ENCODE measurements at places on chromosomes 5 and 9. TPM values are rescaled to one million over a fixed set of nuclear protein-coding genes. Genes with fewer than 3 reads are reported as not detected.

GPX3 gene
- total RNA-seq = not detected

FREM1 gene
- not detected for total RNA-seq

IL33 gene
- total RNA-seq = not detected

FAM151B gene
- total RNA-seq = not detected

GRAMD2B gene
- total RNA-seq = 8.2 TPM

PPWD1 gene
- 81.5 TPM for total RNA-seq

SAXO1 gene
- 0.03 TPM for total RNA-seq

MSMP gene
- not detected for total RNA-seq

CHSY3 gene
- total RNA-seq = not detected

SH3TC2 gene
- total RNA-seq = not detected

FAM81B gene
- not detected for total RNA-seq

- no peak for DNase-seq
Measured at GRCh38 chr5:96538808-96539250, 105.8 kb upstream of the PCSK1 start.

DNA sequence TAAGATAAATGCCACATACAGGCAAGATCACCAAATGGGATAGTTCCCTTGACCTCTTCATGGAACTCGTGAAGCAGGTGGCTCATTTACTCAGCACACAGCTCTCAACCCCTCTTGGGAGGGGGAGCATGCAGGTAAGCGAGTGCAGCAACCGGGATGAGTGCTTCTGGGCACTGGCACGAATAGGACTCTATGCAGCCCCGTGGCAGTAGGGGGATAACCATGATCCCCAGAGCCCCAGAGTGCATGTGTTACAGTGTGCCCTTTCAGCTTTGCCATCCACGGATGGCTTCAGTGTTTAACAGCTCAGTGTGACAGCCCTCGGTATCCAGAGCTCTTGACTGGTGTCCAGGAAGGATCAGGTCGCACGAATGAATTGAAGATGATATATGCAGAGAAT is 1187.1 kb downstream of the CDH9 start:
- DNase-seq = no peak

GRCh38 chr5:96683392-96683791 is 21.2 kb downstream of the CAST start:
- DNase-seq = no peak

GRCh38 chr9:35743452-35743851 is 5.6 kb downstream of the GBA2 start:
- no peak for DNase-seq

DNA sequence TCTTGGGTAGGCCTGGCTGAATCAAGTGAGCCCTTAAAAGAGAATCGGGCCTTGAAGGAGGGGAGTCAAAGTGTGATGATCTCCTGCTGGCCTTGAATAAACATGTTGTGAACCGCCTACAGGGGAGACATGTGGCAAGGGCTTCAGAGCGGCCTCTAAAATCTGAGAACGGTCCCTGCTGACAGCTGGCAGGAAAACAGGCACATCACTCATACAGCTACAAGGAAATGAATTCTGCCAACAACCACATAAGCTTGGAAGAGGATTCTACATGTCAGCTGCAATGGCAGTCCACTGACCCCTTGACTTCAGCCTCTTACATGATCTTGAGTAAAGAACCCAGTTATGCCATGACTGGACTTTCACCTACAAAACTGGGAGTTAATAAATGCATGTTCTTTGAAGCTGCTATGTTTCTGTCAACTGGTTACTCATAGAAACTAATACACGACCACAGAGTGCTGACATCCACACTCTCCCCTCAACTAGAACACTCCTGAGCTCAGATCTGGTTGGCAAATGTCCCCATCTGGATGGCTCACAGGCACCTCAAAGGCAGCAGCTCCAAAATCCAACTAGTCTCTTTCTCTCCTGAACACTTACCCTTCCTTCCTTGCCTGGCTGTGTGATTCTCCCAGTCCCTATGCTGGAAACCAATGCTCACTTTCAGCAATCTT is 333.1 kb downstream of the ASTN2 start:
- DNase-seq = no peak

GRCh38 chr5:180595046-180595379 is 3.7 kb upstream of the SCGB3A1 start:
- DNase-seq = no peak

DNA sequence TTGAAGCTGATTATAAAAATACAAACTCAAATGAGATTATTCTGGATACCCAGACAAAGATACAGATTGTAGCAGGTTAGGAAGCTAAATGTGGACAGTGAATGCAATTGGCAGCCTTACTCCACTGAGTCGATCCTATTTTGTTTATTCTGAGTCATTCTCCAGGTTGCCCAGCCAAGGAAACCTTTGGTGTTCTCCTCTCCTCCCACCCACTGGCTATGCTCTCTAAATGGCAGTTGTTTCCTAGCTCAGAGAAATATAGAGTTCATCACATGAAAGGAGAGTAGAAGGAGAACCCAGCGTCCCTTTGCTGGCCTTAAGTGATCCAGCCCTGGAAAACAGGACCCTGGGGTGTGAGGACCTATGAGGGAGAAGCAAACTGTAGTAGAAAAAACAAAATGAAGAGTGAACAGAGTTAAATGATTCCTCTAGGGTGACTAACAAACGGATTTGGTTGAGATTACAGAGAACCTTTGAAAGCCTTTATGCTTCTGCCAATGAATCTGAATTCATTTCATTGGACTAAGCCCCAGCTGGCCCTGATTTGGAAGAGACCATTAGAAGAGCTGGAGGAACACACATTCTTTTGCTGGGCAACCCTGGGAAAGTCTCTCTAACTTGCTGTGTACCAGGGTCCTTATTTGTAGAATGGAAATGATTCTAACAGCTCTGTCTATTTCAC is 95.1 kb downstream of the BRINP1 start:
- DNase-seq = no peak

DNA sequence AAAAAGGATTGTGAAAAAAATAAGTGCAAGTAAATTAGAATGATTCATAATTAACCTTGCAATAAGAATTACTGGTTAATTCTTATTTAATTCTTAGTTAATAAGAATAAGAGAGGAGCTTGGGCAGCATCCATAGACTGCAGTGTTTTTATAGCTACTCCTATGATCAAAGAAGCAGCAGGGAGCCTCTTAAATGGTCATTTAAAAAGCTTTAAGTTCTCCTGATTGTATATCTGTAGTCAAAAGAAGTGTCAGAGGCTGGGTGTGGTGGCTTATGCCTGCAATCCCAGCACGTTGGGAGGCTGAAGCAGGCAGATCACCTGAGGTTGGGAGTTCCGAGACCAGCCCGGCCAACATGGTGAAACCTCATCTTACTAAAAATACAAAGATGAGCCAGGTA is 14.4 kb downstream of the ACER2 start:
- no peak for DNase-seq

DNA sequence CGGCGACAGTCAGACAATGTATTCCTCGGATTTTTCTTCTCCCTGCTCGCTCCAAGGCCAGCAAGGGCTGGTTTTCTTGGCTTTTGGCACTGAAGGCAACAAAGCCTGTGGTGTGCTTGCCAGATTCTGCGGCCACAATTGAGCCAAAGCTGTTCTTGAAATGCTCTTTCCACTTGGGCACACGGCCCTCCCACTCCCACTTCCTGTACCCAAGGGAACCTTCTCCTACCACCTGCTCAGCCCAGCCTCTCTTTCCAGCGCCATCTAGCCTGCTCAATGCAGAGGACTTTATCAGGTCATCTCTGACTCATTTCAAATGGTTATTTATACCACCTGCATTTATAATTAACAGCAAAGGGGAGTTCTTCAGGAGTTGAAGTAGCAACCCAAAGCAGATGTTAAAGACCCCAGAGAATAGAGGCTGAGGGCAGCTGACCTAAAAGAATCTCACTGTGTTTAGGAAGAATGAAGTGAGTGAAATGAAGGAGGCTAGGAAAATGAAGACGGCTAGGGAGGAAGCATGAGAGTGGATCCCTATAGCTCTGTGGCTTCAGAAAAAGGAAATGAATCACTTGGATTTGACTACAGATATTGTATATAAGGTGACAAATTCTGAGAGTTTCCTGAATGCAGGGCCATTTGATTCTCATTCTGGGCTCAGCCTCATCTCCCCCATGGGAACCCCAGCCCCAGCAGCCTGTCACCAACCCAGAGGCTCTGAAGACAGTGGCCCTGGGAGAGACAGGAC is 439.0 kb downstream of the ENC1 start:
- DNase-seq = no peak

GRCh38 chr9:133148199-133149129 is 15.2 kb downstream of the GBGT1 start:
- peak; percentile 88 for DNase-seq

- DNase-seq = no peak
Measured at GRCh38 chr5:147188200-147189108, 46.4 kb upstream of the STK32A start.

- DNase-seq = no peak
Measured at GRCh38 chr9:114425126-114425525, 37.3 kb upstream of the AKNA start.

GRCh38 chr5:2191972-2192371 is 309.2 kb upstream of the IRX4 start:
- peak; percentile 15 for DNase-seq

DNA sequence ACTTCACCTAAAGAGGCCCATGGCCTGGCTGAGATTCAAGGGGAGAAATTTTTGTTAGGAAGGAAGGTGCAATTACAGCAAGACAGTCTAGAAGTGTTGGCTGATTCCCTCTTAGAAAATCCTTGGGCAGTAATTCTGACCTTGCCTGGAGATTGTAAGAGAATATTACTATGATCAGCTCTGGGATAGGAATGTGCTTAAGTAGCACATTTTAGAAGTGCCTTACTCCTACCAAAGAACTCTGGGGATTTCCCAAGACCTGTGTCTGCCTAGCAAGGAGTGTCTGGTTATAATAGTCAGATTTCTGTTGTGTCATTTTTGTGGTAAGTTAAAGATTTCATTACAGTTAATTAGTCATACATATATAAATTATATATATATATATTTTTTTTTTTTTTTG is 52.3 kb downstream of the NLN start:
- DNase-seq = no peak

DNA sequence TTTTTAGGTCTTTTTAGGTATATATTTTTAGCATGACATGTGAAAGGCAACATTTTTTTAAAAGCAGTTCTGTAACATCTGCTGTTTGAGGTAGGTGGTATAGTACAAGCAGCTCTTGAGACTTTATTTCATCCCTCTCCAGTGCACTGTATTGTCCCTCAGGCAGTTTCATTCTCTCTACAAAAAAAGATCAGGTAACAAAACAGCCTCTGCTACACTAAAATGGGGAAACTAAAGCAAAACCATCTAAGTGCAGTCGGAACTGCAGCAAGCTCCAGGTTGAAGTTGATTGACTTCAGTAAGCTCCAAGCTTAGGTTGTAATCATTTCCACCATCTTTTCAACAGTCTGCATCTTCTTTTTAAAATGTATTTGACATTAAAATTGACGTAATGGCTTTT is 195.6 kb downstream of the DEPDC1B start:
- no peak for DNase-seq

DNA sequence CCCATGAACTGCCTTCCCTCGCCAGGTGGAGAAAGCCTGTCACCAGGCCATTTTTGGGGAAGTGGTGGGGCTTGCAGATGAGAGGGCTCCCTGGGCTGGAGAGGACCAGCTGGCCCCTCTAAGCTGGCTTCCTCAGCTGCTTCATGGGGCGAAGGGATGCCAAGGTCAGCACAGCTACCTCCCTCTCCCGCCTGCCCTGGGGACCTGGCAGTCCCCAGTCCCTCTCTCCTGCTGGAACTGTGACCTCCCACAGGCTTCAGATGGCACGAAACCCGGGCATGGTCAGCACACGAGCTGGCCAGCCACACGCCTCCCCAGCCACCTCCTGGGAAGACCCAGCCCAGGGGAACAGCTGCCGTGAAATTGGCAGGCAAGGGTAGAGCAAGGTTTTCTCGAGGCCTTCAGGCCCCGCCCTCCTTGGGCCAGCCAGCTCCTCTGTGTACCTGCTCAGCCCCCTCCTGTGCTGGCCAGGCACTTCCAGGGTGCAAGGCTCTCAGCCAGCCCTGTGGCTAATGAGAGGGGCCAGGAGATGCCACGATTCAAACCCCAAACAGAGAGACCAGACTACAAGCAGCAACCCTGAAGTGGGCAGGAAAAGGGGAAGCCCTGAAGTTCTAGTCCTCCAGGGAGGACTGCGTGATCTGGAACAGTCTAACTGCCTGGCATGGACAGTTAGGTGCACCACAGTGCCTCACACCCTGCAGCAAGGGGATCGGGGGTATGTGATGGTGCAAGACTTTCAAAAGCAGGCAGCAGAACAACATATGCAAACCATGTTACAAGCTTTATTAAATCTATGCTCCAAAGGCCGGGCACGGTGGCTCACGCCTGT is 12.9 kb downstream of the PLPP7 start:
- DNase-seq = no peak

GRCh38 chr5:27315363-27316270 is 277.2 kb upstream of the CDH9 start:
- no peak for DNase-seq

DNA sequence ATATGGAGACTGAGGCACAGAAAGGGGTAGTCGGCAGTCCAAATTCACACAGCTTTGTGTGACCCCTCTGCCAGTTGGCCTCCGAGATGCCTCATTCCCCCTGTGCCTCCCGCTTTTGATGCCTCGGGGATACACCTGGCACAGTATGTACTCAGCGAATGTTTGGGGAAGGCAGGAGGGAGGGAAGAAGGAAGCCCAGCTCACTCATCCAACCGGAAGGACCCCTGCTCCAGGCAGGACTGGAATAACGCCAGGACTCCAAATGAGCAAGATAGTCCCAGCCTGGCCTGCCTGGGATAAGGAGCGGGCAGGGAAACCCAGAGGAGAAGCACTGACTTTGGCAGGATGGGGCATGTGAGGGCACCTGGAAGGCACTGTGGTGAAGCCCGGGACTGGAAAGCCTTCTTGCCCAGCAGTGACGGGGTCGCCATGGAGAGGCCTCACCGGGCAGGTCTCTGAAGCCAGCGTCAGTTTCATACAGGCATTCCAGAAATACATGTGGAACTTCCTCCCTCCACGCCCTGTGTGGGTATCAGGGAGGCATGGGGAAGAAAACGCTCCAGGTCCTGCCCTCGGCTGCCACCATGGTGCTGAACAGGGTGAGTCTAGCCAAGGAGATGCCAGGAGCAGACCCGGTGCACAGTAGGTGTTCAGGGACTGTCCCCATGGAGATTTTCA is 20.3 kb downstream of the LMX1B start:
- DNase-seq = no peak

DNA sequence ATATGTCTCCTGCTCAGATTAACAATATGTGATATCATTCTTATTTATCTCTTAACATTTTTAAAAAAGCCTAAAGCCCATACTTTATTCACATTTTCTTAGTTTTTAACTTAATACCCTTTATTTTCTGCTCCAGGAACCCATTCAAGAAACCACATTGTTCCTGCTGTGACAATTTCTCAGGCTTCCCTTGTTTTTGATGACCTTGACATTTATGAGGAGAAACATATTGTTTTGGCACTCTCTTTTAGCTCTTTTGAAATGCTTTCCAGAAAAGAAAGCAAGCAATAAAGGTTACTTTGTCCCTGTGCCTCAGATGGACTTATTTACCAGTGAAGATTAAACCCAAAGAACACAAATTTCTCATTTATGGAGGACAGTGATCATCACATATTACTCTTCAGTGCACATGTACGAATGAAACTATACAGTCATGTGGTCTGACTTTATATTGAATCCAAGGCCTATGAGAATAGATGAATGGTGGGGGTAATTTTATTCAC is 261.5 kb upstream of the KLF9 start:
- DNase-seq = no peak

GRCh38 chr9:137590469-137591383 is at the start of gene ZMYND19:
Gene ZMYND19 (minus strand): TSS chr9:137590512. CDS start chr9:137590263, 249 bp downstream.
- peak; percentile 90 for DNase-seq

Measured in CD8-positive, alpha-beta T cell (primary cell).